ENCODE measurements at places on chromosomes 16 and 17.

DNA sequence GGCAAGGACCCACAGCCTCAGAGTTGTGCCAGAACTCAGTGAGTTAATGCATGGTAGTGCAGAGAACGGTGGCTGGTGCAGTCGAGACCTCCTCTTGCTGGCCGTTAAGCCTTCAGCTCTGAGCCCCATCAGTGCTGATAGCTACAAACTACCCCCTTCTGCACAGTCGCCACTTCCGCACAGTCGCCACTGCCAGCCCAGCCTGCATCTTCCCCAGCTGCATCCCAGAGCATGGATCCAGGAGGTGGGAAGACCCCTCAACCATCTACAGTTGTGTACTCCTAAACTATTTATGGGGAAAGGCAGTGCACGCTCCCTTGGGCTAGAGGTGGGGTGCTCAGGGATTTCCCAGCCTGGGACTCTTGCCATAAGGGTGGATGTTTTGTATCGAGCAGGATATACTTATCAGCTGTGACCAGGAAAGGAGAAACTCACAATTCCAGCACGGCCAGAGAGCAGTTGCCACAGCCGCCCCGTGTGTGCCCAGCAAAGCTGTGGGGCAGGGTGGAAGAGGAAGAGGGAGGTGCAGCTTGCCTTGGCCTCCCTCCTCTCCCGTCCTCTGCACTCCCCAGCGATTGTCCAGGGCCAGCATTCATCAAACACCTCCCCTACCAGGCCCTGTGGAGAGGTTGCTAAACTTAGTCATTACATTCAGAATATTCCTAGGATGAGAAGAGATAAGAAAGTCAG, 49.5 kb upstream of the CMIP start:
- no peak for DNase-seq

- DNase-seq: no peak
Measured at GRCh38 chr17:57864273-57864672, 14.4 kb upstream of the MRPS23 start.

- DNase-seq: peak; percentile 79
Measured at GRCh38 chr16:728131-728889, 1.4 kb downstream of the HAGHL start.

DNA sequence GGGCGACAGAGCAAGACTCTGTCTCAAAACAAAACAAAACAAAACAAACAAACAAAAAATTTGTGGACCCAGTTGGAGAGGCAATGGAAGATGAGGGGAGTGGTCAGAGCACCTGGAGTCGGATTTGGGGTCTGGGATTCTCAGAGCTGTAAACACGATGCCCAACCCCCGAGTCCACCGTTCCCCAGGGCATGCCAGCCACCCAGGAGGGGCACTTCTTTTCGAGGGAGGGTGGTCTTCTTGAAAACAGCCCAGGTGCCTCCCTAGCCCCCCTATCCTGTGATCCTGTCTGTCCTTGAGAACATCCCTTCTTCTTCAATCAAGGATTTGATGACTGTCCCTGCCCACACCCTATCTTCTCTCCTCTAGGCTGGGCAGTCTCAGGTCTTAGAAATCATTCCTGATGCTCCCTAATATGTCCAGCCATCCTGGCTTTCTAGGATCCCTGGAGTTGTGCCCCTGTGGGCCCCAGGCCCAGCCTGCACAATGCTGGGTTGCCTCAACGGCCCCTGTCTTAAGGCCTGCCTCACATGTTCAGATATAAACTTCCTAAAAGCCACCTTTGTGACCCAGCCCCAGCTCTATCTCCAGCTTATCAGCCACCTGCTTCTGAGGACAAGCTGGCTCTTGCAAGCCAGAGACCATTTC, 3.1 kb upstream of the SLC13A2 start:
- DNase-seq: no peak

GRCh38 chr17:17179371-17179827, 26.7 kb downstream of the PLD6 start:
- DNase-seq: no peak

DNA sequence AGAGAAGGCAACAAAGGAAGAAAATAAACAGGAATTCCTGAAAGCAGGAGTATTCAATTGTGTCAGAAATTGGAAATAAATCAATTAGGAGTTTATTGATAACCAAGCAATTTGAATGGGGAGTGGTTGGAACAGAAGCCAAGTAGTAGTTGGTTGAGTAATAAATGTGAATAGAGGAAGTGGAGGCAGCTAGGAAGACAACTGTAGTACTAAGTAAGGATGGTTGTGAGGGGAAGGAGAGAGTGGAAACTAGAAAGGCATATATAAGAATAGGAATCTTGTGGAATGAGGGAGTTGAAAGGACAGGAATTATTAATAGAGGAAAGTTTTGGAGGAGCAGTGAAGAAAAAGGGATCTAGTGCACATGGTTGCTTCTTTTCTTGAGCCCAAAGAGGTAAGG, 34.4 kb downstream of the NFAT5 start:
- no peak for DNase-seq

DNA sequence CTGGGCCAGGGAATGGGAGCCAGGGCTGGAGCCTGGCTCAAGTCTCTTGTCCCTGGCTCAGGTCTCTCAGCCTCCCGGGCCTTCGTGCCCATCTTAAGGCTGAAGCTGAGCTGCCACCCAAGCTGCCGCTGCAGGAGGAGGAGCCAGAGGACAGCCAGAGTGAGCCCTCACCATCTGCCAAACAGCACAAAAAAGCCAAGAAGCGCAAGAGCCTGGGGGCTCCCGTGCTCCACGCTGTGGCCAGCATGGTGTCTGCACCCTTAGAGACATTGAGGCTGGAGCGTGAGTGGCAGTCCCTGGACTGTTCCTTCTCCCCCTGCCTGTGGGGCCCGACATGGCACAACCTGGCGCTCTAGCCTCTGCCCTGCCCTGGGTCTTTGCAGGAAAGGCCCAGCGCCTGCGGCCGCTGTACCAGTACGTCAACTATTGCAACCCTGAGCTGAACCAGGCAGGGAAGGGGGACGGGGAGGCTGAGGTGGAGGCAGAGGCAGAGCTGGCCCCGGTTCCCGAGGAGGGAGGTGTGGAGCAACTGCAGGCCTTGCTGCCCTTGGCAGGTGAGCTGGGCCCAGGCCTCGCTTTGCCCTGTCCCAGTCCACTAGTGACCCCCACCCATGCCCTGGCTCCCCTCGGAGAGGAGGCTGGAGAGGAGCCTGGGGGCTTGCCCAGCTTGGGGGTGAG, 1.3 kb downstream of the C16orf86 start:
- DNase-seq: peak; percentile 80

DNA sequence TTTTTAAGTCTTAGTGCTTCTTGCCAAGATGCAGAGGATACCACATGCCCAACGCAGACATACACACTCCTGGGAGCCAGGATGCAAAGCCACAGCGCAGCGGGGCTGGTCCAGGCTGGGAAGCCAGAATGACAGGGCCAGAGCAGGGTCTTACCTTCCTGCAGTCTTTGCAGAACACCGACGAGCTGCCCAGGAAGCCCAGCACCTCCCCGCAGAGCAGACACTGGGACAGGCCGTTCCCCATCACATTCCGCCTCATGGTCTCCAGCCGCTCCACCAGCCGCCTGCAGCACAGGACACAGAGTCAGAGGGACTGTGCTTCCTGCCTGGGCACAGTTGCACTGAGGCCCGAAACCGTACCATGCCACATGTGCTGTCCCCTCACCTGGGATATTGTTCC, 33.3 kb downstream of the RPH3AL start:
- DNase-seq: no peak

DNA sequence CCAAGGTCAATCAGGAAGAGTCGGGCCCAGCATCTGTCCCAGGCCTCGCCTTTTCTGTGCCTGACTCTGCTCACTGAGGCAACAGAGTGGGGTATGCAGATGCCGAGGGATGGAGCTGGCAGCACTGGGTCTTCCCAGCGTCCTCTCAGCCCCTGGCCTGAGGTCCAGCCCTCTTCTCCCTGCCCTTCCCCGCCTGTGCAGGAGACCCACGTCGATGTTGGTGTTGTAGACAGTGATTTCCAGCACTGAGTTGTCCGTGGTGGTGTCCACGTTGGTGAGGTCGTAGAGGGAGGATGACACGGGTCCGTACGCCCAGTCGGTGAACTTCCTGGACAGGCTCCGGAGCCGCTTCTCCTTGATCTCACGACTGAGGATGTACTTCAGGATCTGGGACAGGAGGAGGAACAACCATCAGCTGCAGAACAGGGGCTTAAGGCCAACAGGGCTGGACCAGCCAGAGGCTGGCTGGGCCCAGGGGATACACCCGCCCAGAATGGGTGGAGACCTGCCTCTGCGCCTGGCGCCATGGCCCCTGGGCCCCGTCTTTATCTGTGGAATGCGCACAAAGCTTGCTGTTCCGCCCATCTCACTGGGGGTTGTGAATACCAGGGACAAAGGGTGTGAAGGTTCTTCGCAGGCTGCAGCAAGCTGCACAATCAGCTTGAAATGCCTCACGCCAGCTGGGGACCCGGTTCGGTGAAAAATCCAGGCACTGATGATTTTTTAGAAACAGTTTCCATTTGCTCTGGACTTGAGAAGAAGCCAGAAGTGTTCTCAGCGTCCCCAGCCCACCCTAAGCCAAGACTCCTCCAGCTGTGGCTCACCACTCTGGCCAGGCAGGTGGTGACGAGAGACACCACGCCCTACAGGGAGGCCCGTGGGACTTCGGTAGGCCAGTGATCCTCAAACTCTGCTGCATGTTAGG, 27.5 kb downstream of the TRPV3 start:
- peak; percentile 93 for DNase-seq

DNA sequence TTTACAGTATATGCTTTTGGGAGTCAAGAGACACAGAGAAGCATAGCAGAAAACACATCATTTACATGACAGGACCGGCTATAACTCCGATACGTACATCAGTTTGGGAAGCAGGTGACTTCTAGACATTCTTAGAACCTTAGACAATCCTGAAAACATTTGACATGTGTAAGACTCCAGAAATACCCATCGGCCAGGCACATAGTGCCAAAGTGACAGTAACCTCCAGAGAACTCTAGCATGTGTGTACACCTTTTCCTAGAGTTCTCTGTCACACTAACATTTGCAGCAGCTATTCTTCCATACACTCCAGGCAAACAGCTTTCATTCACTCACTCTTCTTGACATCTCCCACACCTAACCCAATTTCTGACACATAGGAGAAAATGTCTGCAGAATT, 3.4 kb upstream of the TAOK1 start:
- DNase-seq: no peak

DNA sequence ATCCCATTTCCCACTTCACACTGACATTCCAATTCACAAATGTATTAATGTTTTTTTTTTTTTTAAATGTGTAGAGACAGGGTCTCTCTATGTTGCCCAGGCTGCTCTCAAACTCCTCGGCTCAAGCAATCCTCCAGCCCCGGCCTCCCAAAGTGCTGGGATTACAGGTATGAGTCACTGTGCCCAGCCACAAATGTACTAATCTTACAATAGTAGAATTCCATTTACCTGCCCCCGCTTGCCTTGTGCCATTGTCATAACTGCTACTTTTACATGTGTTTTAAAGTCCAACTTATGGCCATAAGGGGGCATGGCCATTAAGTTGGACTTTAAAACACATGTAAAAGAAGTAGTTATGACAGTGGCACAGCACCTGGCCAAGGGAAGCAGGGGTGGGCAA, 4.6 kb downstream of the MMP28 start:
- DNase-seq: no peak

DNA sequence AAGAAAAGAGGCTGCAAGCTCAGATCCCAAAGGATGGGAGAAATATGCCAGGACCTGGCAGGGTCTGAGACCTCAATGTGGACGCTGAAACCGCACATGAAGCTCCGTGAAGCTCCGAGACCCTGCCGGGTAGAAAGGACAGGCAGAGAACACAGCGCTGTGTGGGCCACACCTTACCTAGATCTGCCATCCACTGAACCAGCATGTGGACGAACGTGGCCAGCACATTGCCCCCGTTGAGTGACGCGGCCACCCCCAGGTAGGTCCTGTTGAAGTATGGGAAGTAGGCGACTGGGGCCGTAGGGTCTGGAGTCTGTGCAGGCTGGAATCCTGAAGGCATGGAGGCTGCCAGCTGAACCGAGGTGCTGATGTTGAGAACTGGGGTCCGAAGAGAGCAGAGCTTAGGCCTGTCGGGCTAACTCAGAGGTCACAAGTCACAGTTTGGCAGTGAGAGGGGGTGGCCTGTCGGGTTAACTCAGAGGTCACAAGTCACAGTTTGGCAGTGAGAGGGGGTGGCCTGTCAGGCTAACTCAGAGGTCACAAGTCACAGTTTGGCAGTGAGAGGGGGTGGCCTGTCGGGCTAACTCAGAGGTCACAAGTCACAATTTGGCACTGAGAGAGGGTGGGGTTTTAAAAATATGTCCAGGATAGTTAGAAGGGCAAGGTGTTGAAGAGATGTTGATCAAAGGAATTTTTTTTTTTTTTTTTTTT, 6.1 kb upstream of the TRPV1 start:
- no peak for DNase-seq

DNA sequence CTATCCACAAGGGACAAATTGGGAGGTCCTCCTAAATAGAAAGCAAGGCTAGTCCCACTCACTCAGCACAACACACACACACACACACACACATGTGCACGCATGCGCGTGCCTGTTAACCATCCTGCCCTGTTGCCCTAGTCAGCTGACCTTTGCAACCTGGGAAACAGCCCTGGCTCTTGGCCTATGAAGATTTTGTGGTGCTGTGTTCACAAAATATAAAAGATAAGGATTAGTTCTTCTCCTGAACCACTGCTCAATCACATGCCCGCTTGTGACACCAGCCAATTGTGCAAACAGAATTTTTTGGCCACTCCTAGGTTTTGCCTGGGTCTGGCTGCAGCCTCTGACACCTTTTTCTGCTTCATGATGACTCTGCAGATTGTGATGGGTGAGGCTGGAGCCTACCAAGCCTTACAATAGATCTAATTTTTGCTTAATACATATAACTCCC, 3.3 kb upstream of the CES1 start:
- no peak for DNase-seq

GRCh38 chr17:77461277-77462057, 320.7 kb downstream of the SEC14L1 start:
- no peak for DNase-seq

DNA sequence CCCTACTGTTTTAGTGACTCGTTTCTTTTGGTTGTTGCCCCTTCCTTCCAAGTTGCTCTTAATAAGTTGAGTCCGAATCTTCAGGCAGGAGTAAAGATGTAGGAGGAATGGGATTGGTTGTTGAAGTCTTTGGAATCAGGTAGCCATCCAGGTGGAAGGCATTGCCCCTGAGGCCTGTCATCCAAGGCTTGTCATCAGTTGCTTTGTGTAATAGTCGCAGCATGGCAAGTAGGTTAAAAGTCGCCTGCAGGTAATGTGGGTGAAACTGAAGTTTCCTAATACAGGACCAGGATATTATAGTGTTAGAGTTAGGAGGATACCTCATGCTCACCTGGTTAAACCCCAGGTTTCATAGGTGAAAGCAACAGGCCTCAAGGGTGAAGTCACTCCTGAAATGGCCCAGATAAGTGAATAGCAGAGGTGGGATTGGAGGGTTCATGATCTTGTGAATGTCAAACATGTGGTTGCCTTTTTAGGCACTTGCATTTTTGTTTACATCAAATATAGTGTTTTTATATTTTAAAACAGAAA, 934 bp downstream of the PCTP start:
- peak; percentile 25 for DNase-seq
